Bladder microvascular endothelial cell (primary cell): ENCODE measurements at places on chromosomes 5 and 9. TPM values are rescaled to one million over a fixed set of nuclear protein-coding genes. Genes with fewer than 3 reads are reported as not detected.

The TMEM174 gene
- not detected in 2 replicates for total RNA-seq

The KCNIP1 gene
- total RNA-seq = 0.32 and 24.7 TPM in 2 replicates

The GLRA1 gene
- not detected in 2 replicates for total RNA-seq

The MYMK gene
- total RNA-seq = not detected in 2 replicates

The IFNB1 gene
- total RNA-seq = not detected in 2 replicates

The HTR4 gene
- total RNA-seq = not detected in 2 replicates

The SLC34A3 gene
- not detected in 2 replicates for total RNA-seq

The C5orf46 gene
- total RNA-seq = not detected in 2 replicates

The EQTN gene
- not detected in 2 replicates for total RNA-seq

The INSL6 gene
- total RNA-seq = 0.13 TPM in 1 of 2 replicates, not detected in the other

The CDHR2 gene
- total RNA-seq = under 0.01 TPM in 1 of 2 replicates, not detected in the other

The LCN10 gene
- 0.13 TPM in 1 of 2 replicates, not detected in the other for total RNA-seq

The HMCN2 gene
- total RNA-seq = 0.19 and 0.32 TPM in 2 replicates

The NIPSNAP3A gene
- total RNA-seq = 31.8 and 38.4 TPM in 2 replicates

The PCDHB2 gene
- total RNA-seq = 0.81 and 2.3 TPM in 2 replicates

The ARL14EPL gene
- total RNA-seq = not detected in 2 replicates

The BHMT2 gene
- 0.16 and 1.3 TPM in 2 replicates for total RNA-seq

The MCC gene
- 37.9 and 39.9 TPM in 2 replicates for total RNA-seq

The AGXT2 gene
- total RNA-seq = not detected in 2 replicates

The ARHGEF39 gene
- total RNA-seq = 0.65 and 1.5 TPM in 2 replicates

The GRIN1 gene
- under 0.01 and 0.06 TPM in 2 replicates for total RNA-seq

The OTP gene
- total RNA-seq = not detected in 2 replicates

The OR1J2 gene
- 0.13 TPM in 1 of 2 replicates, not detected in the other for total RNA-seq

The ST8SIA4 gene
- total RNA-seq = 3.2 and 9.4 TPM in 2 replicates

The PCDHB15 gene
- 0.32 and 1.2 TPM in 2 replicates for total RNA-seq

The TRIM36 gene
- 0.38 and 0.49 TPM in 2 replicates for total RNA-seq

The LVRN gene
- total RNA-seq = 0.16 and 0.57 TPM in 2 replicates

The LRRC26 gene
- total RNA-seq = not detected in 2 replicates

The DNM1 gene
- 0.16 and 0.69 TPM in 2 replicates for total RNA-seq

The MAPKAP1 gene
- 58.4 and 87.6 TPM in 2 replicates for total RNA-seq

The CAPSL gene
- total RNA-seq = not detected in 2 replicates

The CCL27 gene
- total RNA-seq = 0.16 TPM in 1 of 2 replicates, not detected in the other

The C5orf58 gene
- total RNA-seq = not detected in 2 replicates

The NUTM2G gene
- not detected in 2 replicates for total RNA-seq

The PTCD2 gene
- total RNA-seq = 1.8 and 4.5 TPM in 2 replicates
